ENCODE measurements at places on chromosomes 16 and 17. TPM values are rescaled to one million over a fixed set of nuclear protein-coding genes. Genes with fewer than 3 reads are reported as not detected.

DNA sequence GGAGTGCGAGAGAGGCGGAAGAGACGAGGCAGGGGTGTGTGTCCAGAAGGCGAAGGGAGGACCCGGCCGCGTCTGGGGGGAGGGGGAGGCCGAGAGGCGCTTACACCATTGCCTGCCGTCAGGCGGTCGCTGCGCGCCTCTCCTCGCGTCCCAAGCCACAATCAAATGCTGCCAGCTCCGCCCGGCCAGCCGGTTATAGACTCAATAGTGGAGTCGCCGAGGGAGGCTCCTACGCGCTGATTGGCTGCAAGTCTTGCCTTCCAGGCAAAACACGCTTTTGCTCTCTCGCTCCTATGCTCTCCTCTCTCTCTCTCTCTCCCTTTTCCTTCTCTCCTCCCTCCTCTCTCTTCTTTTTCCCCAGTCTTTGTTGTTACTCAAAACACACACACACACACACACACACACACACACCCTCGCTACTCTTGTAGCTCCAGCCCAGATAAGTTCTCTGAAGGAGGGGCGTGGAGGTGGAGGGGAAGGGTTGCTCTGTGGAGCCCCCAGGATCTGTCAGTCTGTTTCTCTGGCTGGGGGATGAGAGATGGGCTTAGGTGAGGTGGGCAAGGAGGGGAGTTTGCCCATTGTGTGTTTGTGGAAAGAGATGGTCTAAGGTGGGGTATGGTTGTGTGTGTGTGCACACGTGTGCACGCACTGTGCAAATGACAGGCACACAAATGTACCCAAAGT is at the start of gene DLX3:
Gene DLX3, minus strand, starts transcription at position 170 of the 684 bp plus-strand sequence. CDS start 226 bp downstream, outside the sequence.
- H3K36me3 ChIP-seq: no peaks in the 10 kb centered on the region
- H3K4me3 ChIP-seq: no peak within 1 kb of the TSS
- peaks cover 16% of the 10 kb centered on the region for H3K4me1 ChIP-seq
- no peak within 1 kb of the TSS for H3K27ac ChIP-seq

- no peaks in the 10 kb centered on the region for H3K36me3 ChIP-seq
- H3K4me3 ChIP-seq: no peak overlapping the region
- H3K27ac ChIP-seq: no peak overlapping the region
Observed at GRCh38 chr17:27424516-27424915, 31.7 kb upstream of the KSR1 start.

DNA sequence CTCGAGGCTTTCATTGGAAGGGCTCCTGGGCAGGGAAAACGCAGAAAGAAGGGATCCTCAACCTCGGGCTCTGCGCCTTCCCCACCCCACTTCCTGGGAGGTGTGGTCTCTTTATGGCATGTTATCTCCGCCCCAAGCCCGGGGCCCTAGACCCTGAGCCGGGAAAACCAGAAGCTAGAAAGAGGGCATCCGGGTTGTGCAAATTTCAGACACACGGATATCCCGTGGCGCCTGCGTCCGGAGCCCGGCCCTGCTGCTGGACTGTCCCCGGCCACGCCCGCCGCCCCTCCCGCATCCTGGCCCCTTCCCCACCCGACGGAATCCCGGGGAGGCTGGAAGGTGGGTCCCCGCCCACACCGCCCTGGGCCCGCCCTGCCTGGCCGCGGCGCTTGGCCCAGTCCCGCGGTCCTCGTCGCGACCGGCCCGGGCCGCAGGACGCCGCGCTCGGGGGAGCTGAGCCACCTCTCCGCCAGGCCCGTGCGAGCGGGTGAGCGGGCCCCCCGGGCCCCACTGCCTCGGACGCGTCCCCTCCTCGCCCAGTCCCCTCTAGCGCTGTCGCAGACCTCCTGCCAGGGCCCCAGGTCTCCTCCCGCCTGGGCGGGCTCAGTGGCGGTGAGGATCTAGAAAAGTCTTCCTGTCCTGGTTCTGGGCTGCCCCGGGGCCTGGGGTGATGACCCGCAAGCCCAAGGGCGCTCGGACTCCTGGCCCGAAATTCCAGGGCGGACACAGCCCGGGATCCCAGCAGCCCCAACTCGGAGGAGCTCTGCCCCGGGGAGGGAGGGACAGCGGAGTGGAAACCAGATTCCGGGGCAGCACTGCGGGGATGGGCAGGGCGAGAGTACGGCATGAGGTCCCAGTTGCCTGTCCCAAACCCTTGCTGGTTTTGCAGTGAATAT is at the start of gene SLC16A5:
Gene SLC16A5, plus strand, starts transcription at position 397 of the 896 bp plus-strand sequence. CDS start 5,683 bp downstream, outside the sequence.
- H3K4me1 ChIP-seq: peaks cover 11% of the 10 kb centered on the region
- DNase-seq: peak; percentile 93
- peak within 1 kb of the TSS; percentile 52 for H3K4me3 ChIP-seq
- H3K27ac ChIP-seq: peak within 1 kb of the TSS; percentile 95
- no peaks in the 10 kb centered on the region for H3K36me3 ChIP-seq

DNA sequence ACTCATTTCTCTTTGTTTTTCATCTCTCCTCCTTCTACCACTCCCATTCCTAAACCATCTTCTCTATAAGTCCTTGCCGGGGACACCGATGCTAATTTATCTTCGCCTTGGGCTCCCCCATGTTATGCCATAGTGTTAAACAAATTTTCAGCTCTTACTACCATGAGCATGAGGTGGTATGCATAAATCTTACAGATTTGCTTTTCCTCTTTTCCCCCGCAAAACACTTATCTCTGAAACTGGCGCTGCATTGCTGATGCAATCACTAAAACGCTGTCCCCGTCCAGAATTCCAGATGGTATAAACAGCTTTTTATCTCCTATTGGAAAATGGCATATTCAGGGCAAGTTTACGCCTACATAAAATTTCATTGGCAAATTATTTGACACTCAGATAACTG is 673.6 kb upstream of the CDH8 start:
- H3K27ac ChIP-seq: no peak overlapping the region
- H3K36me3 ChIP-seq: no peaks in the 10 kb centered on the region
- no peaks in the 10 kb centered on the region for H3K27me3 ChIP-seq
- H3K4me3 ChIP-seq: no peak overlapping the region
- no peaks in the 10 kb centered on the region for H3K4me1 ChIP-seq

Gene PRRT2
- total RNA-seq: not detected

Gene CRHR1
- not detected for total RNA-seq

Gene ITGAL
- 52.0 TPM for total RNA-seq
